ENCODE measurements at places on chromosomes 16 and 17. TPM values are rescaled to one million over a fixed set of nuclear protein-coding genes. Genes with fewer than 3 reads are reported as not detected.

DNA sequence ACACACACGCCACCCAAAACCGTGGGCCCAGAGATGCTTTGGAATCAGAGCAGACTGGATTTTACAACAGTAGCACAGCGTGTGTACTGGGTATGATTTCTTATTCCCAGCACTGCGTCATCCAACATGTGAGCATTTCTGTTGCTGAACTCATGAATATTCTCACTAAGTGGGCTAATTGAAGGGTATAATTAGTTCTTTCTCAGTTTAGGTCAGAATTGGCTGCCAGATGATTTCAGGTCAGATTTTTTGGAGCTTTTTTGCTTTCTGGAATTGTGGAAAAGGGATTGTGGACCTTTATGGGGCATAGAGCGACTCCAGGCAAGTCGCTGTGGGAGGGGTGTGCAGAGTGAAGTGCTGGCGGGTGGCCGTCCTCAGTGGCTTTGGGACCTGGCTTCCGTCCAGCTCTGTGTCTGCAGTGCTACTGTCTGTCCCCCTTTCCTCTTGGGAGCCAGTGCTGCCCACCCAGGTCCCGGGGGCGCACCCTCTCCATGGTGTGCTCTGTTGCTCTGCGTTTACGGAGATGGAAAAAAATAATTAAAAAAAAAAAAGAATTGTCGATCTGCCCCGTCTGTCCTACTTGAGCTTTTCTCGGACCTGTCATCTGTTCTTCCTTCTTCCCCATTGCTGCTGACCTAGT, 25.0 kb downstream of the FOXK2 start:
- DNase-seq = peak; percentile 63

The PKMYT1 gene
- total RNA-seq = 2.9 TPM

The RBFOX1 gene
- 46.5 TPM for total RNA-seq

The SNAI3 gene
- 0.55 TPM for total RNA-seq

GRCh38 chr17:83002118-83002805, 77.1 kb upstream of the METRNL start:
- DNase-seq = no peak

- no peak for DNase-seq
Observed at GRCh38 chr17:64554028-64554637, 47.4 kb downstream of the CEP95 start.

DNA sequence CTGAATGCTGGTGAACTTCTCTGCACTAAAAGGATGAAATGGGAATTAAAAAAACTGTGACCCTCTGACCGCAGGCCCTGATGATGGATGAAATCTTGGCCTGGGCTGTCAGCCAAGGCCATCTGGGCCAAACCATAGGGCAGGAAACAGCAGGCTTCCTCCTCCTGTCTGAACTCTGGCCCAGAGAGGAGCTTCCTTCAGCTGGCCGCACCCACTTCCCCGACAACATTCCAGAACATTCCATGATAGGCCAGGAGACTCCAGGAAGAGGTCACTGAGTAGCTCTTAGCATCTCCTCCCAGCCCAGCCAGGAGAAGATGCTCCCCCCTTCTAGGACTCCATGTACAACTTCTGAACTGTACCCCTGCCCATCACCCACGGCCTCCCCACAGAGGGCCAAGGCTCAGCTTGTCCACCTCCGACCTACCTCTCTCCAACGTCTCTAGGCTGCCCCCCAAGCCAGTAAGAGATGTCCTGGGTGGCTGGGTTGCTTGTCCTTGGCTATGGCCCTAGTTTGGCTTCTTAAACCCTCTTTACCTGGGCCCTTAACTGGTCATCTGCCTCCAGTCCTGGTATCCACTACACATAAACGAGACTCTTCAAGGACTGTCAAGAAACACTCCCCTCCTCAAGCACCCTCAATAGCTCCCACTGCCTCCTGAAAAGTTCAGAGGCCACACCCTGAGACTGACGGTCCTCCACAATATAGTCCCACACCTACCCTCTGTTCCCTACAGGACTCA, 1.7 kb downstream of the RPH3AL start:
- DNase-seq = peak; percentile 90

DNA sequence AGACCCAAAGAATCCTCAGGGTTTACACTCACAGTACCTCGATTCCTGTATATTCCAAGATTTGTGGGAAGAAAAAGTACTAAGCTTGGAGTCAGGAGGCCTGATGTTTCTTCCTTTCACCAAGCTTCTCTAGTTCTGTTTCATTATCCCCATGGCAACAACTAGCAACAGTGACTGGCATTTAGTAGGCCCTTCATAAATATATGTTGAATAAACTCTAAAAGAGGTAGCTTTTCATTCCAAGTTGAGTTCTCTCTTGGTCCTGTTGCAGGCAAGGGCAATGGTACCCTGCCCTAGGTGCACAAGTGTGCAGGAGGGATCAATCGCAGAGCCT, 527 bp upstream of the UBE2Z start:
- no peak for DNase-seq

DNA sequence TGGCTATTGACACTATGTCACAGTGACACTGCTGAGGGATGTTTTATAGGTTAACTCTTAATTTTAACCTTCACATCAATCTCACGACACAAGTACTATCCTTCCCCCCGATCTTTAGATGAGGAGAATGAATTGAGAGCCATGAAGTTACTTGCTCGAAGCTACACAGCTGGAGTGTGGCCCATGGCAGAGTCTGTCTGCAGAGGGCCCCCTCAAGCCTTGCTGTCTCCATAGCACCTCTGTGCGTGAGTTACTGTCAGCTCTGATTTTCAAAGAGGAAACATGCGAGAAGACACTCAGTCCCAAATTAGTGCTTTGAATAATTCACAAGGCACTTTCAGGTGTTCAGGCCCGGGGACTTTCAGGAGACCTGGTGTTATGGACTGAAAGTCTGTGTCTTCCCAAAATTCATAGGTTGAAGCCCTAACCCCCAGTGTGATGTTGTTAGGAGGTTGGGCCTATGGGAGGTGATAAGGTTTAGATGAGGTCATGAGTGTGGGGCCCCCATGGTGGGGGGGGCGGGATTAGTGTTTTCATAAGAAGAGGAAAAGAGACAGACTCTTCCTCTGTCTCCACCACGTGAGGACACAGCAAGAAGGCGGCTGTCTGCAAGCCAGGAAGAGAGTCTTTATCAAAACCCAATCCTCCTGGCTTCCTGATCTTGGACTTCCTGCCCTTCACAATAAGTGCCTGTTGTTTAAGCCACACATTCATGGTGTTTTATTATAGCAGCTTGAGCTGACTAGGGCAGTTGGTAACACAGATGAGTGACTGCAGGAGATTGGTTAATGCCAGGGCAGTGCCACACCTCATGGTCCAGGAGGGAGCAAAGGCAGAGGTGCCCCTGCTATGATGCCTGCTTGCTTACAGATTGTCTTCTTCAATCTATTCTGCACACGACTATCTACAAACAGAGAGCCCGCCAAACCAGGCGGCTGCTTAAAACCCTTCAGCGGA, 281.8 kb downstream of the HAPSTR1 start:
- no peak for DNase-seq

The KCNH4 gene
- total RNA-seq = 0.18 TPM

GRCh38 chr17:34837876-34838478, 123.3 kb downstream of the CCT6B start:
- no peak for DNase-seq

The TMEM88 gene
- 32.5 TPM for total RNA-seq

- DNase-seq = no peak
Observed at GRCh38 chr17:81902653-81903414, 796 bp downstream of the NPB start.

DNA sequence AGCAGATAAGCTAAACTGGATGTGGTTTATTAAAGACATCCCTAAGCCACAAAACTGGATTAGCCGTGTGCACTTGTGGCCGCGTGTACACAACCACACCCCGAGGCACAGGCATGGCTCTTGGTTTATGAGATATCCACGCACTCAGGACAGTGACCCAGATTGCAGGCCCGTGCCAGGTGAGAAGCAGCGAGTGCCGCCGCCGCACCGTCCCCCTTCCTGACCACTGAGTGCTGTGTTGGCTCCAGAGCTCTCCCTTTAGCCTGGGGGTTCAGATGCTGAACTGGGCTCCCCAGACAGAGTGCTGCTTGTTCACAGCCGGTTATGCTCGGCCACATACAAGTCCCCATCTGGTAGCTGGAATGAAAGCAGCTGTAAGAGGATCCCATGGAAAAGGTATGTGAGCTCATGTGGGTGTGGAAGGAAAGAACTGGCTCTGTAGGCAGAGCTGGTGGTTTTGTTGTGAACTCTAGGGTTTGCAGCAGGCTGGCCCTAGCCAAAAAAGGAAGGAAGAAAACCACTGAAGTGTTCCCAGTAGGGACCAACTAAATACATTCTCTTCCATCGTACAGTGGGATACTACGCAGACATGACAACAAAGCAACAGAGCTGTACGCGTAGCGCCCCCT, 29.5 kb downstream of the KNOP1 start:
- no peak for DNase-seq

Data from left cardiac atrium (tissue), 4 donors.